Lung microvascular endothelial cell (primary cell): ENCODE measurements at places on chromosomes 1 and 21. TPM values are rescaled to one million over a fixed set of nuclear protein-coding genes. Genes with fewer than 3 reads are reported as not detected.

DNA sequence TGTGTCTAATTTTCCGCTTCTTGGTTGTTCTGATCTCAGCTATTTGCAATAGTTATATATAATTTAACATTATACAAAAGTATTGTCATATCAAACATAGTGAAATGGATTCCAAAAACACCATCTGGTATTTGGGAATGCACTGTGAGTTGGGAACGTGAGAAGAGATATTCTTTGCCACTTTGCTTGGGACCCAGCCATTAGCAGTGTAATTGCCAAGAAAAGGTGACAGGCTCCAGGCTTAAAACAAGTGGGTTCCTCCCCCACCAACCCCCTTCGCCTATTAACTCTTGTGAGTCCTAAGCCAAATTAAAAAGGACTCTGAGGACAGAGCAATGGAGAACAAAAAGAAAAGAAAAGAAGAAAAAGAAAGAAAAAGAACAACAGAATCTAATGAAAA, 186.7 kb upstream of the NFIA start:
- DNase-seq = no peak

- DNase-seq = no peak
Observed at GRCh38 chr1:101073836-101074235, 48.3 kb upstream of the DPH5 start.

The HCN3 gene
- 0.44 and 0.60 TPM in 2 replicates for total RNA-seq

The CD84 gene
- not detected in 2 replicates for total RNA-seq

The ARID4B gene
- 30.1 and 43.8 TPM in 2 replicates for total RNA-seq

DNA sequence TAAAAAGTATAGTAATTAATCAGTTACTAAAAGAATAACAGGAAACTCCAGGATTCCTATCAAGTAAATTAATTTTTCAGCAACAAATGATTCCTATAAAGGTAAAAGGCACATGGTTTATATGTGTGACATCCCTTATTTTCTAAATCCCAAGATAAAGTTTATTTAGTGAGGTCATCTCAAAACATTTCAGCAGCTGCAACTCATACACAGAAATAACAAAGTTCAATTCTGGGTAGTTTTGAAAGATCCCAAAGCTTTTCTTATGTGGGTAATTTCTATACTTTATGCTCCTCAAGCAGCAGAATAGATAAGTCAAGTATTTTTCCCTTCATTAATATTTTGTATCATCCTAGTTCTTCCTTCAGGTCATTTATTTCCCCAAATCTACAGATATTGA, 117.7 kb downstream of the EIF4G3 start:
- no peak for DNase-seq

- DNase-seq = no peak
Observed at GRCh38 chr21:20661246-20661645, 337.0 kb upstream of the NCAM2 start.

The ZNF683 gene
- total RNA-seq = not detected in 2 replicates

The ARMH1 gene
- under 0.01 TPM in 1 of 2 replicates, not detected in the other for total RNA-seq
